ENCODE measurements at places on chromosomes 7 and 10.

- no peak for DNase-seq
Observed at GRCh38 chr7:49644396-49645166, 128.9 kb upstream of the VWC2 start.

DNA sequence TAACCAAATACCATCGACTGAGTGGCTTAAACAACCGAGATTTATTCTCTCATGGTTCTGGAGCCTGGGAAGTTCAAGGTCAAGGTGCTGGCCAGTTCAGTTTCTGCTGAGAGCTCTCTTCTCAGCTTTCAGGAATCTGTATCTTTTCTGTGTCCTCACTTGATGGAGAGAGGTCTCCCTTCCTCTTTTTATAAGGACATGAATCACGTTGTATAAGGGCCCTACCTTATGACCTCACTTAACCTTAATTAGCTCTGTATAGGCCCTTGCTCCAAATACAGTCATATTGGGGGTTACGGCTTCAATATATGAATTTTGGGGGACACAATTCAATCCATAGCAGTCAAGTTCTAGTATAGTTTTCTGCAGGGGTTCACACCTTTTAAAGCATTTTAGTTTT lies 135.2 kb upstream of the ADO start:
- DNase-seq, result no peak

DNA sequence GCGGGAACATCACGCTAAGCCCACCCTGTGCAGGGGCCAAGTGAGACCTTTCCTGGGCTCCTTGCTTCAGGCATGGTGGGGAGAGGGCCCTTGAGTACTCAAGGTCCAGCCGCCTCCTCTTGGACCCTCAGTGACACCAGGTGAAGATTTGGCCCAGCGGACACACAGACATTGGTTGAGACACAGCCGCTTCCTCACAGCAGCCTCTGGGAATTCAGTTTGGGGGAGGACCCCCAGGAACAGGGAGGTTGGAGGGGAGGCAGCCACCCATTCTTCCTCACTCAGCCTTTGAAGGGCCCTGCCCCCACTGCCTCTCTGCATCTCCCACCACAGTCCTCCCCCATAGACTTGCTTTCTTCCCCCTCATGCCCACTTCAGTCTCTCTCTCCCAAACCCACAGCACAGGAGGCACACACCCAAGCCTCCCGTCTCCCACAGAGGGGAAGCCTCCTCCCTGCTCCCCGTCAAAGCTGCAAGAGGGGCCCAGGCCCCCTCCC lies 31.9 kb downstream of the ANXA8 start:
- DNase-seq, result no peak

DNA sequence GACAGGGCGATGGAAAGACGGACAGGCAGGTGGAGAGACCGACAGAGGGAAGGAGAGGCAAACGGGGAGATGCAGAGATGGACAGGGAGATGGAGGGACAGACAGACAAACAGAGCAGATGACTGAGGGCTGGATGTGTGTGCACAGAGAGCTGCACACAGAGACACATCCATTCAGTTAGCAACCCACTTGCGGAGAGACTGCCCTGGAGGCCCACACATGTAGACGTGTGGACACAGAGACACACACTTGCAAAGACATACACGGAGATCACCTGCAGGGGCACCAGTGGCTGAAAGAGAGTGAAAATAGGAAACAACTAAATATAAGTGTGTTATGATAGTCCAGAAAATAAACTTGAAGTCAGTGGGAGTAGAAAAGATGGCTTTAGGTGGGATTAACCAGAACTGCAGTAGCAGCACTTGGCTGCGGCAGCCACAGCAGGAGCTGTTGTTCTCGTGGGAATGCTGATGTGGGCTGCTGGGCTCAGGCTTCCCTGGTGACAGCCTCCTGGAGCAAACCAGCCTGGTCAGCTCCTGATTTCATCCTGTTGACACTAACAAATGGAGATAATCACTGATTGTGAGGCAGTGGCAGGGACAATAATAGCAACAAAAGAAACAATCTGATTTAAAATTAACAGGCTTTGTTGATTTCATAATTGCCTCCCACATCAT lies 134.1 kb downstream of the CCNY start:
- no peak for DNase-seq

DNA sequence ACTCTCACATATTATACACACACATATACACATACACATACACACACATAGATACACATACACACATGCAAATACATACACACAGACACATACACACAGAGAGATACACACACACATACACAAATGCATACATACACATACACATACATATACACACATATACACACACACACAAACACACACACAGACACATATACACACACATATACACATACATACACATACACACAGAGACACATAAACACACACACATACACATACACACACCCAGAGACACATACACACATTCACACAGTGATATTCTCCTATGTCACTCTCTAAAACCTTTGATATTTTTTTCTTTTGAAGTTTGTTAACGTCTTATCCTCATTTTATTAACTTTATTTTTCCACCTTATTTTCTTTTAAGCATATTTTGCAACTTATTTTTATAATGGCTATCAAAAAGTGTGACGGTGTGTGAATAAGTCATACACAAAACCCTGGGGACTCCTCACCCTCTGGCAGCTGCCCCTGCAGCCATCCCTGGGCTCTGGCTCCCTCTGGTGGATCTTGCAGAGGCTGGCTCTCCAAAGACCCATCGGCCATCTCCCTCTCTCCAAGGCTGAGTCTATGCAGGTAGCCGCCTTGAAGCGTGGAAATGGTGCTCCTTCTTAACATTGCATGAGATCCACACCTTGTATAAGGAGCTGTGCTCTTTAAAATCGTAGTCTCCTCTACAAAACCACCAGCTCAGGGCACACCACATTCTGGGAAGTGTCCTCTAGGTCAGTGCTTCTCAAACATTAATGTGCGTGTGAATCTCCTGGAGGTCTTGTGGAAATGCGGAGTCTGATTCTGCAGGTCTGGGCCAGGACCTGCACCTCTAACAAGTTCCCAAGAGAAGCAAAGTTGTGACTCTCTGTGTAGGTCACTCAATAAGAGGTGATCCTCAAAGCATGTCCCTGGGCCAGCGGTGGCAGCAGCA lies 4.1 kb upstream of the C10orf120 start:
- DNase-seq, result peak; percentile 15

- DNase-seq, result no peak
Observed at GRCh38 chr10:91579329-91579985, 53.4 kb downstream of the PPP1R3C start.

- no peak for DNase-seq
Observed at GRCh38 chr10:69438536-69439349, 12.5 kb upstream of the TSPAN15 start.

GRCh38 chr7:74026903-74027682 lies 880 bp upstream of the ELN start:
- DNase-seq, result peak; percentile 83

GRCh38 chr7:25758559-25758958 lies 393.4 kb upstream of the NFE2L3 start:
- no peak for DNase-seq

- no peak for DNase-seq
Observed at GRCh38 chr10:70550459-70550858, 52.1 kb downstream of the PRF1 start.

GRCh38 chr10:88411772-88412349 lies 171.3 kb downstream of the RNLS start:
- DNase-seq, result no peak

- no peak for DNase-seq
Observed at GRCh38 chr10:15112657-15113056, 15.5 kb downstream of the RPP38 start.

GRCh38 chr7:14305233-14305866 lies 315.9 kb upstream of the ETV1 start:
- DNase-seq, result no peak

- DNase-seq, result peak; percentile 15
Observed at GRCh38 chr10:70115948-70116682, 16.5 kb downstream of the AIFM2 start.

- DNase-seq, result no peak
Observed at GRCh38 chr10:26801831-26802230, 58.9 kb downstream of the ABI1 start.

DNA sequence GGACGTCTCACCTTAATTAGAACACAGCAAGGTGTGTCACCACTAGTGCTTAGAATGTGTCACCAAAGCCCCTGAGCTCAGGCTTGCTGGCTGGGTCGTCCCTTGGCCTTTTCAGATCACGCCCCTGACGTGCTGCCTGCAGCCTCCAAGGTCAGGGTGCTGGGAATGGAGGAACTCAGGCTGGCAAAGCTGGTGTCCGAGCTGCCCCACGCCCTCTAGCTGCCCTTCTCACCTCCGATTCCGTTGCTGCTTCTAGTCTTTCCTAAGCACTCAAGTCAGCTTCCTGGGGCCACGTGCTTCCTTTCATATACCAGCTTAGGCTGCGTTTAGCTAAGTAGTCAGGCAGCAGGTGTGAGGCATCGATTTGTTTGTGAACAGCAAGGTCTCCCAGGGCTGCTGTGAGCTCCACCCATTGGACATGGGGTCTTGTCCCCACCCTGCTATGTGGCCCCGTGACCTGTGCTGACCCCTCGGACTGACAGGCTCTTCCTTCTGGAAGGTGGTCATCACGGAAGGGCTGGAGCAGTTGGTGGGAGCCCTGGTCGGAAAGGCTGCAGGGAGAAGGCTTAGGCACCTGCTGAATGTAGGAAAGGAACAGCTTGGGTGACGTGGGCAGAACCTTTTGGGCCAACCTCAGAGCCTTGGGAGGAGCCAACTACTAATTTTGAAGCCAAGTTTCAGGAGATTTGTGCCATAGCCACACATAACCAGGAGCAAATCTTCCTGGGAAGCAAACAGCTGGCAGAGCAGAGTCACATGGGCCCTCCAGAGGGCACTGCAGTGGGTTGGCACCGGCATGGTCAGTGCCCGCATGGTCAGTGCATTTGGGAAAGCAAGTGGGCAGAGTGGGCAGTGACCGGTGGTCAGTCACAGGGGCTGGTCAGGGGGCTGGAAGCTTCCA lies 28.8 kb downstream of the VIPR2 start:
- no peak for DNase-seq

DNA sequence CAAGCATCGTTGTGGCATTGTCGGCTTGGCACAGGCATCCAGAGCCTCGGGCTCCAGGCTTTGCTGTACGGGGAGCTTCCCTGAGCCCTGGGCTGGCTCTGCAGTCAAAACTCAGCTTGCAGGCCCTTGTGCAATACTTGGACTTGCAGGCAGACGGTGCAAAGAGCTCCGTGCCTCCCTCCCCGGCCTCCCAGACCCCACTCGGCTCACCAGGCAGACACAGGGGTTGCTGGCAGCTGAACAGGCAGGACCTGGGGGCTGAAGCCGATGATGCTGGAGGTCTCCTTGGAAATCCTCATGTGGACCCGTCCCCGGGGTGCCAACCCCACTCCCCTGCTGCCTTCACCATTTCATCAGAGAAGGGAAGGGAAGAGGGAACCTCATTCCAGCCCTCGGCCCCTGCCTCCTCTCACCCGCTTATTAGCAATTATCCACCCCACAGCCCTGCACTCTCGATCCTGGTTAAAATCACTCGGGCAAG lies 59.6 kb upstream of the GNA12 start:
- no peak for DNase-seq

GRCh38 chr10:97327348-97328294 lies 6.9 kb downstream of the FRAT2 start:
- DNase-seq, result no peak

DNA sequence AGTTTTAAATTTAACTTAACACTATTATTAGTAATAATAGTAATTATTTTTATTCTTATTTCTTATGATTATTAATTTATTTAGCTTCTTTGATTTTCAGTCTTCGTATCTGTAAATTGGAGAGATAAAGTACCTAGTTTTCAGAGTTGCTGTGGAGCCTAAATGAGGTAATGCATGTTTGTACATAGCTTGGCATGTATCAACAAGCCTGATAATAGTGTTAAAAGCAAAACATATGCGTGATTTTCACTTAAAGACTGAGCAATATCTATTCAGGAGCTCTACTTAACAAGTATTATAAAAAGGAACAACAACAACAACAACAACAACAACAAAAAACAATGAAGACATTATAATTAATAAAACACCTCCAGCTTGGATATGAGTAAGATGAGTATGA lies 12.4 kb downstream of the CALCR start:
- DNase-seq, result no peak

- DNase-seq, result no peak
Observed at GRCh38 chr10:124012991-124013390, 80.4 kb downstream of the CHST15 start.

DNA sequence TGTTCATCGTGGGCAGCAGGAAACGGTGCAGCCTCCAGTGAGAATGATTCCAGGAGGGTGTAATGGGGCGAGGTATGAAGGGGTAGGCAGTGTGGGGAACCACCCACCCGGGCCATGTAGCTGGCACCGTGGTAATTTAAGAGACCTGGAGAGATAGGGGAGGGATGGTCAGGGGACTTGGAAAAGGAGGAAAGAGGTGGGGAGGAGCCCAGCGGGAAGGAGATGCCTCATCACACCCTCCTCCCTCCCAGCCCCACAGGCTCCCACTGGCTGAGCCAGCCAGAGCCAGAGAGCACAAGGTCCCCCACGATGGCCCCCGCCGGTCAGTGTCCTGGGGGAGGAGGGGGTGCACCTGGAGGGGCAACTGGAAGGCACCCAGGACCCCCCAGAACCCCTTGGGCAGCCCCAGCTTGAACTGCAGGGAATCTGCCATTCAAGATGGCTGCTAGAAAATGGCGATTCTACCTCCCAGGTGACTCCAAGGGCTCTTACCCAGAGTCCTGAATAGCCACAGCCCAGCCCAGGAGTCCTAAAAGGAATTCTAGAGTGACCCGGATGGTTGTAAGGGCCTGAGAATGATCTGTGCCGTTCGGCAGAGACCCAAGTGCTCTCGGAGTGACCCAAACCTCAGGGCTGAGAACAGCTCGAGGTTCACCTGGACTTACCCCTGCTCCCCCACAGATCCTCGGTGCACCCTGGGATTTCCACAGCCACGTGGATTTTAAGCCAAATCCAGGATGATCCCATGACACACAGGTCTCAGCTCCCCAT lies 28.8 kb downstream of the CALML3 start:
- DNase-seq, result no peak

DNA sequence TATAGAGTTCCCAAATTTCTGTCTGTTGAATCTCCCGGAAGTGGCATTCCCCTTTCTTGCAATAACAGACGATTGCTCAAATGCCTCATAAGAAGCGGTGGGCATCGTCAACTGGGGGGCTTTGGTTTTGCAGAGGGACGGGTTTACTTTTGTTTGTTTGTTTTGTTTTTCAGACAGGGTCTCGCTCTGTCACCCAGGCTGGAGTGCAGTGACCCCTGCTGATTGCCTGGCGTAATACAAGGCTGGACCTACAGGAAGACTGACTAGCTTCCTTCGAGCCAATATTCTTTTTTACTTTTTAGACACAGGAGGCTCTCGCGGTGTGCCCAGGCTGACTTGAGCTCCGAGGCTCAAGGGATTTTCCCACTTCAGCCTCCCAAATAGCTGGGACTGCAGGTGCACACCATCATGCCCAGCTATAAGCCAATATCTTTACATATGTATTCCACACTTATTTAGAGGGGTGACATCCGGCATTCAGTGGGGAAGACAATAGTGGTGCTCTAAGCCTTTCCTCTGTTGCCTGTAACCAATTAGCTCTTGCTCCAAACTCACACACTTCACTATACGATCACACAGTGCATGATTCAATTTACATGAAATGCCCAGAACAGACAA lies 58.1 kb downstream of the FHIP2A start:
- no peak for DNase-seq

Data from hindlimb muscle (tissue), 1 donor.